Gastrocnemius medialis (tissue), 4 donors: ENCODE measurements at places on chromosomes 6 and 20. TPM values are rescaled to one million over a fixed set of nuclear protein-coding genes. Genes with fewer than 3 reads are reported as not detected.

DNA sequence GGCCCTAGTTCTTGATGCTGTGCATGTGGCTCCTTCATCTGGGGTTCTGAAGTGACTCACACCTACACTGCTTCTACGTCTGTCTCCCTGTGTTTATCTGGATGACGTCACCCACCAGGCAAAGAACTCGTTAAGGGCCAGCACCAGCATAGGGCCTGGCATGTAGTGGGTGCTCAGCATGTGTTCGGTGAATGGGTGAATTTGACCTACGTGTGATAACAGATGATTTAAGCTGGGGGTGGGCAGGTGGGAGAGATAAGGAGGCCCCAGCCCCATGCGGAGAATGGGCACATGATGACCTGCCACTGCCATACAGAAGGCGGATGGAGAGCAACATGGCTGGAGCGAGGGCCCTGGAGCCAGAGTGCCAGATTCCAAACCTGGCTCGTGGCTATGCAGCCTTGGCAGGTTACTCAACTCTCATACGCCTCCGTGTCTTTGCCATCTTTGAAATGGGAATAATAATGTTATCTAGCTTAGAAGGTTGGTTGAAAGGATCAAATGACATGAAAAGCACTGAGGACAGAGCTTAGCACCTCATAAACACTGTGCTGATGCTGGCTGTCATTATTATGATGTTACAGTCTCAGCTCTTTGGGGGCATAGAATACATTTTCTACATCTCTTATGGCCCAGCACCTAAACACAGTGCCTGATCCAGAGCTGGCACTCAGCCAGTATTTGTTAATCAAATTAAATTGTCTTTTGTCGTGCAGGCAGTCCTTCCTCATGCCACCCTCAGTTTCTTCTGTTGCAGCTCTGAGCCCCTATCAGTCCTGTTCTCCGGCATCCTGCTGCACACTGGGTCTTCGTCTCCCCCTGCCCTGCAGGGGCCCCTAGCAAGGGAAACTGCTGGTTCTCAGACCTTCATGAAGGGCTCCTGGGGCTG, 39.6 kb downstream of the VEGFA start:
- DNase-seq, result no peak

DNA sequence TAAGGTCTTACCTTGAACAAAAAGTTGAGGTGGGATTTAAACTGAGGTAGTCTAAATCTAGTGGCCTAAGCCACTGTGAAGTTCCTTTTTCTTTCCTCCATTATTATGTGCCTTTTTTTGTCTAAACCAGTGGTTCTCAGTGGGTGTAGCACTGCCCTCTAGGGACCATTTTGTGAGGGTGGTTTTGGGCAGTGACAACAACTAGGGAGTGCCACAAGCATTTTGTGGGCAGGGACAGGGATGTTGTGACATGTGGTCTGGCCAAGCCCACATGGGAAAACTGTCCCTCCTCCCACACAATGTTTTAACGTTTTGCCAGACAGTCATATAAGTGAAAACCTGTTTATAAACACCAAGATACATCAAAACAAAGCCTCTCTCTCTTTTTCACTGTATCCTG, 899.4 kb upstream of the FLRT3 start:
- DNase-seq, result no peak

- DNase-seq, result no peak
These were observed 62.3 kb downstream of the MAP7 start for GRCh38 chr6:136487759-136488425.

The LAMA2 gene
- 68.8 TPM for total RNA-seq

The GNAS-AS1 gene
- total RNA-seq, result not detected

The VGLL2 gene
- total RNA-seq, result 27.5 TPM
